ENCODE measurements at places on chromosomes 16 and 17.

- DNase-seq = peak; percentile 4
Measured at GRCh38 chr16:68665501-68665900, 20.4 kb downstream of the CDH3 start.

DNA sequence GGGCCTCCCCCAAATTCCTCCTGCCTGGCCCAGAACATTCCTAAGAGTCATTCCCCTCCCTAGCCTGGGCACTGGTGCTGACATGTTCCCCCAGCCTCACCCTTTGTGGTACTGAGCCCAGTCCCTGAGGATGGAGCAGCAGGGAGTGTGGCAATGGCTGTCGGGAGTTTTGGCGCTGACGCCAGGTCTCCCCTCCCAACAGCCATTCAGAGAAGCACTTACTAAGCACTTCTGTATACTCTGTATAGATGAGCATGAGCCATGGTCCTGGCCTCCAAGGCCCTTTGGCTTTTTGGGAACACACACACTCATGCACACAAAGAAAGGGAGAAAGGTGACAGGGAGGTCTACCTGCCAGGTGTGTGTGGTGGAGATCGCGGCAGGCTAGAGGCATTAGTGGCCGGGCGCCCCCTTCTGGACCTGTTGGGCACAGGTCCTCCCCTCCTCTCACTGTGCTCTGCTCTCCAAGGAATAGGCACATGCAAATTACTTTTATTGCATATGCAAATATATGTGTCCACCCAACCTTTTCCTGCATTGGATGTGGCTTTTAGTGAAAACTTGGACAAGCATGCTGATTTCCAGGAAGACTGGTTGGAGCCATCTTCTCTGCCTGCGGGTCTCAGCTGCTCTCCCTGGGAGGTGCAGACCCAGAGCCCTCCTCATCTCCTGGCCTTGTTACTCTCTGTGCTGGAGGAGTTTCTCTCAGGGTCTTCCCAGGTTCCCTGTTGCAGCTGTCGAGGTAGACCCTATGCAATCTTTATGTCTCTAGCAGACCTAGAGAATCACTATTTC, 17.4 kb upstream of the C17orf107 start:
- peak; percentile 81 for DNase-seq

GRCh38 chr17:38419508-38419981, 8.7 kb upstream of the ARHGAP23 start:
- DNase-seq = no peak

DNA sequence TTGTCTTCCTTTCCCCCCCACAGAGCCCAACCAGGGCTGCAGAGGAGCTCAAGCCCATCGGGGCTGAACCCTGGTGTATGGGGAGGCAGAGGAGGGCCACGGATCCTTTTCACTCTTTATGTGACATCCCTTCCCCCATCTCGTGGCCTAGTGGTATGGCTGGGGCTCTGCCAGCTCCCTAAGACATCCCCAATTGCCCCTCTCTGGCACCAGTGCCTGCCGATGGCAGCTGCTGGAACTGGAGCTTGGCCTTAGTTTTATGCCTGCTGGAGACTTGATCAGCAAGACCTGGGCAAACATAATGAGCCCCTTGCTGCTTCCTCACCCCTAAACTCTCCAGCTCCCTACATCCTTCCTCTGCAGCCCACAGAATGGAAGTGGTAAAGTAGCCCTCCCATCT, 8.0 kb upstream of the TOP2A start:
- DNase-seq = no peak

- DNase-seq = no peak
Measured at GRCh38 chr17:8927395-8927794, 38.1 kb downstream of the PIK3R5 start.

- DNase-seq = peak; percentile 84
Measured at GRCh38 chr17:34637548-34638525, 58.5 kb downstream of the TMEM132E start.

DNA sequence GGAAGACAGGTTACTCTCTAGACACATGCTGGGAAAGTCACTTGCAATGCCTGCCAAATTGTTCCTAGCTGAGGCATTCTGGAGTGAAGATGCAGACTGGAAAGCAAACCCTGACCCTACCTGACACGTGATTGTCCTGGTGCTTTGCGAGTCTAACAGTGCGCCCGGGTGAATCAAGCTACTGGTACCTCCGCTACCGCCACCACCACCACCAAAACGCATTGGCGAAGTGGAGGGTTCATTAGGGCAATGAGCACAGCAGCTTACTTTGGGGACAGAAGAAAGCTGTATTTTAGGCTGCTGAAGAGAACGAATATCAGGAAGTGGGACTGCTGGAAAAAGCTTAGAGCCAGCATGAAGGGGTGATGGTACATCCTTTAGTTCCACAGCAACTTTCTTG, 7.0 kb downstream of the MARF1 start:
- DNase-seq = no peak

DNA sequence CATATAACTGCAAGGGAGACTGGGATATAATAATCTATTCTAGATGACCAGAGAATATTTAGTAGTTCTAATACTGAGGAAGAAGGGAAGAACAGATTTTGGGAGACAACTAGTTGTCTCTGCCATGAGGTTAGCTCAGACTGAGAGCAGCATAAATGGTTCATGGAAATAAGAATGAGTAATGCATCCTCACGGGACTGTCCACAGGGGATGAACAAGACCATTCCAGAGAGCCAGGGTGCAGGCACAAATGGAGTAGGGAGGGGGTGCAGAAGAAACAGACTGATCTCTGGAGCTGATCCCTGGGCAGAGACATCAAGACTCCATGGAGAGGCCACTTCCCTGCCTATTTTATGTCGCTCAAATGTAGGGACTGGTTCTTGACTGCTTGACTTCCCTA, 30.4 kb downstream of the NLRC5 start:
- no peak for DNase-seq

- no peak for DNase-seq
Measured at GRCh38 chr16:86059253-86060171, 160.6 kb downstream of the IRF8 start.

GRCh38 chr17:14198575-14198974, 38.1 kb downstream of the CDRT15 start:
- no peak for DNase-seq

DNA sequence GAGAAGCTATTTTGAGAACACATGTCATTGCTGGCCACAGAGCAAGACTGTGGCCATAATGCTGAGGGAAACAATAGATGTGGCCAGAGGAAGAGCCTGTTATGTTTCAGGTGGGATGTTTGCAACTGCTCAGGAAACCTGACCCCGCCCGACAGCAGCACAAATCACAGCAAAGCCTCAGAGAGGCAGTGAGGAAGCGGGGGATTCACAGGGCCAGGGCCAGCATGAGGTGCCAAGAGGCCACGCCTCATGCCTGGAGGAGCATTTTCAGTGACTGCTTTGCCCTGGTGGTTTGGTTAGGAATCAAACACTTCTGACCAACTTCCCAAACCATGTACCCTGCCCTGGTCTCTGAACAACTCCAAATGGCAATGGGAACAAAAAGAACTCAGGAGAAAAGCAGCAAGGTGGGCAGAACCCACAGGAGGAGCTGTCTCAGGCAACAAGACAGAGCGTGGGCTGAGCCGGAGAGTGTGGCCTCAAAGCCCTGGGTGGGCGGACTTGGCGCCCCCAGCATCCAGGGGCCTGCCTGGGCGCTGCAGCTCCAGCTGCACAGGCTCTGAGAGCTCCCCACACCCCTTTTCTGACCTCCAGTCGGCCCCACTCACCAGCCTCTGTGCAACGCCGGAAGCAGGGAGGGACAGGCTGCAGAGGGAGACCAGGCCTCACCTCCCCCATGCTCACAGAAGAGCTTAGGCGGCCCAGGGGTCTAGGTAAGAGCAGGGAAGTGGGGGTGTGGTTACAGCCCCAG, 20.6 kb downstream of the HIC1 start:
- no peak for DNase-seq

GRCh38 chr16:85583491-85584181, 29.5 kb upstream of the GSE1 start:
- no peak for DNase-seq

GRCh38 chr16:67861877-67862276, 11.0 kb upstream of the EDC4 start:
- no peak for DNase-seq

DNA sequence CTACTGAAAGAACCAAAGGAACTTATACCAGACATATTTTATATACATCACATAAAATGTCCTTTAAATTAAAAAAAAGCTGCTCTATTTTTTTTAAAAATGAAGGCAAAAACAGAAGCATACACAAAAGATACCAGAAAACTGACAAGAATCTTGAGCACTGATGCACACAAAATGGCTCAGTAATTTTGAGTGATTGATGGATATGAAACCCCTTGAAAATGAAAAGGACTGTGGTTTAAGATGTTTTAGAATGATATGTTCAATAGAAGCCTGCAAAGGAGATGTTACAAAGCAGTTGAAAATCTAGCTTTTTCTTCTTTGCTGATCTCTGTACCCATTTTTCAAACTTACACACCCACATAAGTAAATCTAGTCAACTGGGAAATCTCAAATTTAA, 2.7 kb downstream of the C16orf87 start:
- DNase-seq = no peak

DNA sequence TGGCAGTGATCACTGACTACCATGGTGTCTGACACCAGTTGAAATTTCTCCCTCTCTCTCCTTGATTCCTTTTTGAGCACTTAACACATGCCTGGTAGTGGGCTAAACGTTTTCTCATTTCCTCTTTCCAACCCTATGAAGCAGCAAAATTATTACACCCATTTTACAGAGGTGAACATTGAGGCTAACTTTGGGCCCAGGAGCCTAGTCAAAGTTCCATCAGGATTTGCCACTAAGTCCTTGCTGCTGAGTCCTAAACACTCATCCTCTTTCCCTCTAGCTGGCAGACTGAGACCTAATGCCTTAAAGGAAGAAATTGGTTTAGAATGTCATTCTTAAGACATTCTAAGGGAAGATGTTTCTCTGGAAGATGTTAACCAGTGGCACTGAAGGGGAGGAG, 74.7 kb upstream of the IRX3 start:
- no peak for DNase-seq

DNA sequence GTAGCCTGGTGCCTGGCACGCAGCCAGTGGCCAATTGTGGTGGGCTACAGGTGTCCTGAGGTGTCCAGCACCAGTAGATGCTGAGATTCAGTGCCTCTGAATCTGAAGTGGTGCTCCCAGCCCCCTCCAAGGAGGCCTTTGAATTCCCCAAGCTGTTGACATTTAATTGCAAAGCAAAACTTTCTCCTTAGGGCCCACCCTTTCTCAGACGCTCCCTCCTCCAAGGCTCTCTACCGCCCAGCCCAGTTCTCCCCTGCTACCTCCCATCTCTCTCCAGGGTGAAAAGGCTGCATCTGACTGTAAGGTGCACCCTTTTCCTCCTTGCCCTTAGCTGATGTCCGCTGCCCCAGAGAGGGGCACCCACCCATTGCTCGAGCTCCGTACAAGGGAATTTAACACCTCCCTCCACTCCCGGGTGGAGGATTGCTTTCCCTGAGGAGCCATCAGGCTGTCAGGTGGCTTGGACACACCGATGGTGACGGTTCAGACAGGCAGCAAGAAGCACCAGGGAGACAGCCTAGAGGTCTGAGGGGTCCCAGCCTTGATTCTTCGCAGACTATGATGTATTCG, 1.7 kb downstream of the BEAN1 start:
- no peak for DNase-seq

- no peak for DNase-seq
Measured at GRCh38 chr16:47604306-47604705, 143.2 kb downstream of the PHKB start.

DNA sequence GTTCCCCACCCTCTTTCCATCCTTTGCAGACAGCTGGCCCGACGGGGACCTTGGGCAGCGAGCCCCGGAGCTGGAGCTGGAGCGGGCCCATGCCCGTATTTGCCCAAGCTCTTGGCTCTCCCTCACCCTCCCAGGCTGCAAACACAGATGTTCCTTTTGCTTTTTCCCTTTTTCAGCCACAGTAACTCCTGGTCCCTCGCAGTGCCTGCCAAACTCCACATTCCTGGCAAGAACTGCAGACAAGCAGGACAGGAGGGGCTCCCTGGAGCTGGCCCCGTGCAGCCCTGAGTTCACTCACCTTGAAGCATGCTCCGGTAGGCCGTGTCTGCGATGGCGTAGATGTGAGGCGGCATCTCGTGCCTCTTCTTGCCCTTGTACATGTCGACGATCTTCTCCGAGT, 33.9 kb downstream of the MYH11 start:
- DNase-seq = no peak

- no peak for DNase-seq
Measured at GRCh38 chr16:28499854-28500253, 5.4 kb downstream of the APOBR start.

GRCh38 chr17:78144736-78145641, 1.2 kb upstream of the C17orf99 start:
- peak; percentile 92 for DNase-seq

GRCh38 chr17:58082870-58083490, at the start of gene DYNLL2:
Gene DYNLL2 (plus strand): TSS chr17:58083419. CDS start chr17:58087091, 3,672 bp downstream.
- DNase-seq = peak; percentile 96

DNA sequence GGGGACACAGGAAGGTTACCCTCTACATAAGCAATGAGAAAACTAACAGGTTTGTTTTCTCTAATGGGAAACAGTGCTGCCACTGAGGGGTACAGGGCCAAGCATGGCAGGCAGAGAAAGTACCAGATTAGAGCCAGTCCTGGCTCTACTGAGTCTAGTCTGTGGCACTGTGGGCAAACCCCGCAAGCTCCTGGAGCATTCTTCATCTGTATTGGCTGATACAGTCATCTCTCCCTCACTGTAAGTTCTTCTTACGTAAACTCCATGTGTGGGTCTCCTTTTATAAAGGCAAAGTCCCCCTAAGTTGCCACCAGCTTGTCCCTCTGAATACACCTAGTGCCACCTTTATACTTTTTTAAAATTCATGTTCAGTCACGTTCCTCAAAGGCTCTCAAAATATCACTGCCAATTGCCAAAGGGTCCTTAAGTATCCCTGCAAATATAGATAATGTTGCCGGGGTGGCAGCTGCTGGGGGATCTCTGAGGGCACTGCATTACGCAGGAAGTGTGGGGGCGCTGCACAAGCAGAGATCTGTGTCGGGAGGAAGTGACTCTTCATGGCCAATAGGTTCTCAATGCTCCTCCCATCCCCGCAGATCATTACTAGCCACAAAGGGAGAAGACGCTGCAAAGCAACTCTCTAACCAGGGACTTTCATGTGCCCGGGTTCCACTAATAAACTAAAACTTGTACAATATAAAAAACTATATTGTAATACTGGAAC, 18.8 kb downstream of the XPO6 start:
- DNase-seq = peak; percentile 58
